ENCODE measurements at places on chromosomes 1 and 21.

DNA sequence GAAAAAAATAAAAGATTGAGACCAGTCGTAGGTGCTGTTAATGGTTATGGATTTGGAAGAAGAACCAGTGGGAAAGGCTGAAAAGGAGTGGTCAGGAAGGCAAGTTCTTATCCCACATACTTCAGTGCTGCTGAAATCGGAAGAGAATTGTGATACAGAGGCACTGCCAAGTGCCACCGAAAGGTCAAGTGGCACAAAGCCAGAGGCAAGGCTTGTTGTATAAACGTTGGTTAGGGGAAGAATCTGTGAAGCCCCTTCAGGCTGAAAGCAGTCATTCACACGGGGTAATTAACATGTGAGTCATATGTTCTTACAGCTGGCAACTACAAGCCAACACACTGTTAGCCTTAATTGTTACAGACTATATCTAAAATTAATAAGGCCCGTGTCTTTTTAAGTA, 48.8 kb downstream of the ZBTB40 start:
- DNase-seq, result no peak

- no peak for DNase-seq
Observed at GRCh38 chr1:202248861-202249260, 55.3 kb downstream of the LGR6 start.

GRCh38 chr1:180652792-180653191, 21.0 kb downstream of the XPR1 start:
- no peak for DNase-seq

DNA sequence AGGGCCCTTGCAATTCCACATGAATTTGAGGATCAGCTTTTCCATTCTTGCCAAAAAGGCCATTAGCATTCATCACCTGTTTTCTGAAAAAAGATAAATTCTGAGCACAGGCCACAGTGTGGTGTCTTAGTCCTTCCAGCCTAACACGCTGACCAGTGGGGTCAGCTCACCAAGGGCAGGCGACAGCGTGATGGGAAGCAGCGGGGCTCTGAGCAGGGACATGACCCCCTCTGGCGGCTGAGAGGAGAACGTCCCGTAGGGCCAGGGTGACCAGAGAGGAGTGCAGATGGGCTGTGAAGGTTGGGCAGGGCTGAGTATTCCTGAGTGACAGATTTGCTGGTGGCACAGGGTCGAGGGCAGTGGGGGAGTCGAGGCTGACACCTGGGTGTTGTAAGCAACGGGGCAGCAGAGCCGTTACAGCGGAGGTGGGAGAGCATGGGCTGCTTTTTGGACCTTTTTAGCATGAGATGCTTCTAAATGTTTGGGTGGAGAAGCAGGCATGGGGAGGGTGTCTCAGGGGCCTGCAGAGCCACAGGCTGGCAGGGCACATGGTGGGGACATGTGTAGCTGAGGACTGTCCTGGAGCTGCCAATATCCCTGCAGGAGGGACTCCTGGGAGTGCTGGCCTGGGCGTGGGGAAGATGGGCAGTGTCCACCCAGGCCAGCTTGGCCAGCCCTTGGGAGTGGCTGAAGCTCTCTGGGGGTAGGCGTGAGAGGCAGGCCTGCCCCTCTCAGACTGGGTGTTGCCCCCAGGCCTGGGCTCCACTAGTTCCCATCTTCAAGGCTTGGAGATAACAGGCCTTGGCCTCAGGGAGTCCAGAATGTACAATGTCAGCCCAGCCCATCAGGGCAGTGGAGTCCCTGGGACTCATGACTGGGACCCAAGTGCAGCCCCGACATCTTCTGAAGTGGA, 8.6 kb upstream of the CALML6 start:
- DNase-seq, result peak; percentile 71

GRCh38 chr1:180927348-180927747, 14.7 kb downstream of the KIAA1614 start:
- DNase-seq, result no peak

- DNase-seq, result no peak
Observed at GRCh38 chr1:8607906-8608305, 209.5 kb downstream of the RERE start.

GRCh38 chr1:2786329-2787162, 14.9 kb downstream of the TTC34 start:
- DNase-seq, result peak; percentile 62

DNA sequence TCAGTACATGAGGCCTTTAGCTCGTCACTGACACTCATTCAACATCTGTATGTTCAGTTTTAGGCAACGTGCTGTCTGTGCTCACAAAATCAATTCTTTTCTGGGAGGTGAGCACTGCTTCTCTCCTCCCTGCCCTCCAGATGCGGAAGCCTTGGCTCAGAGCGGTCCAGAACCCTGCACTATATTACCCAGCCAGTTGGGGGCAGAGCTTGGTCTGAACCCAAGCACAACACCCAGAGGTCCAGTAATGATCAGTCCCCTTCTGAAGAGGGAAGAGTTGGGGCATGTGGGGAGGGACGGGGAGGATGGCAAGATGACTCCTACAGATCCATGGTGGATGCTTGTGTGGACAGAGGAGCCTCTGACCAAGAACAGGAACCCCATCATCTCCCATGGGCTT, 5.6 kb upstream of the DSCAM start:
- DNase-seq, result no peak

DNA sequence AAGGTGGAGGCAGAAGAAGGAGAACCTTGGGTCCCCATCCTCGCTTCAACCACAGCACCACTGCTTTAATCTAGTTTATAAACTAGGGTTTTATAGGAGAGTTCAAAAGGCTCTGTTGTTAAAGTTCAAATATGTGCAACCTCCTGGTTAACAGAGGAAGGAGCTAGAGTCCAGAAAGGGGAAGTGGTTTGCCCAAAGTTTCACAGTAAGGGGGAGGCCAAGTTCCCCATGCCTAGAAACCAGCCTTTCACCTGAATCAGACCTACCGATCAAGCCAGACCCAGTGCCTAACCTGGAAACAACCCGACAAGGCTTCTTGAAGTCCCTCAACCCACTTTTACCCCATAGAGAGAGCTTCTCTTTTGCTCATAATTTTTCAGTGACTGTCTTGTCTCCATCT, 106.5 kb downstream of the PLPP3 start:
- DNase-seq, result no peak

- no peak for DNase-seq
Observed at GRCh38 chr1:33370301-33370700, 49.4 kb upstream of the A3GALT2 start.

DNA sequence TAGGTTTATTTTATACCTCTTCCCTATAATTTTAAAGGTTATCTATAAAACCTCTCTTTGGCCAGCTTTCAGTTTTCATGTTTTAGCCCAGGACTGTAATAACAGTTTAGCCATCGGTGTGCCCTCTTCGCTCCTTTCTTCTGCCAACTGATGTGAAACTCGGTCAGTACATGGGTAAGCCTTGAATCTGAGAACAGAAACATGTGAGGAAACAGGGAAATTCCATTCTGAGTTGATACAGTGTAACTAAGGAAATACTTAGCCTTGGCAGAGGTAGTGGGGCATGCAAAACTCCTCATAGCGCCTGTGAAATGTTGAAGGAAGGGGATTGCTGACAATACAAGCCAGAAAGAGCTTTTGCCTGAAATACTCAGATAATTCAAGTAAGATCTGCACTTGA, 465.2 kb downstream of the NCAM2 start:
- DNase-seq, result no peak

GRCh38 chr1:40890771-40891170, 28.6 kb upstream of the CITED4 start:
- no peak for DNase-seq

GRCh38 chr1:6209661-6210580, 4.0 kb downstream of the RNF207 start:
- peak; percentile 41 for DNase-seq

GRCh38 chr1:34398241-34398915, 221.7 kb downstream of the C1orf94 start:
- DNase-seq, result no peak

DNA sequence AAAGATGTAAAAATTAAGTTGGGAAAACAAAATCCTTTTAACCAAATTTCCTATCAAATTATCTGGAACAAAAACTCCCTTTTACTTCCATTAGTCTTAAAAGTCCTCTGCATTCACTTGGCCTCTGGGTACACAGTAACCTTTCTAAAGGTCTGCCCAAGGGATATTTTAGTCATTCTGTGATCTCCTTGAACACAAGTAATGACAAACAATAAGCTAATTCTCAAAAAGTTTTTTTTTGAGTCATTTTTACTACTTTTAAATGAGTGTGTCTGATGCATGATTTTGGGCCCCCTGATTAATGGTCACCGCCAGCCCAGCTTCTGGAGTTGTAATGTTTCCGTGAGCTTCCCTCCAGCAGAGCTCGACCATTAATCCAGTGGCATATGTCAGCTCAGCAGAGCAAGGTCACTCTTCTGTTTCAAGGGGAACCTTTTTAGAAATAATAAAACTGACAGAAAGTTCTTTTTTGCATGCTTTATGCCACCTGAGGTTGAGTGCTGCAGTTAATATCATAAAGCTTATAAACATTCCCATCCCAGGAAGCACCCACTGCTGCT, 14.3 kb downstream of the SAMSN1 start:
- no peak for DNase-seq

GRCh38 chr1:54051933-54052430, 1.0 kb downstream of the TMEM59 start:
- no peak for DNase-seq

DNA sequence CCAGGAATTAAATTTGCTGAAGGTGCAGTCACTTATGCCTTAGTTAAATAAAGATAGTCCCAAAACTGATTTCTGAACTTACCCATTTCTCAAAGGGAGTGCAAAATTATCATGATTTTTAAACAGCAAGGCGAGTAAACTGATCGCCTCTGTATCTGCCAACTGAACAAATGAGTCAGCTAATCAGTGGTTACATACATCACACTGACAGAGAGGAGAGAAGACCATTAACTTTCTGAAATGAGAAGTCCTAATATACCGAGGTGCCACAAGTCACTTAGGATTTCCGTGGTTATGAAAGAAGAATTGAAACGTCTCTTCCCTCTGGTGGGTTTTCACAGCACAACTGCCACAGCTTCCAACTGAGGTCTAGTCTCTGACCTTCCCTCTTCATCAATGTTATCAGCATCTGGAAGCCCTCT, 400.7 kb downstream of the SMYD3 start:
- no peak for DNase-seq

DNA sequence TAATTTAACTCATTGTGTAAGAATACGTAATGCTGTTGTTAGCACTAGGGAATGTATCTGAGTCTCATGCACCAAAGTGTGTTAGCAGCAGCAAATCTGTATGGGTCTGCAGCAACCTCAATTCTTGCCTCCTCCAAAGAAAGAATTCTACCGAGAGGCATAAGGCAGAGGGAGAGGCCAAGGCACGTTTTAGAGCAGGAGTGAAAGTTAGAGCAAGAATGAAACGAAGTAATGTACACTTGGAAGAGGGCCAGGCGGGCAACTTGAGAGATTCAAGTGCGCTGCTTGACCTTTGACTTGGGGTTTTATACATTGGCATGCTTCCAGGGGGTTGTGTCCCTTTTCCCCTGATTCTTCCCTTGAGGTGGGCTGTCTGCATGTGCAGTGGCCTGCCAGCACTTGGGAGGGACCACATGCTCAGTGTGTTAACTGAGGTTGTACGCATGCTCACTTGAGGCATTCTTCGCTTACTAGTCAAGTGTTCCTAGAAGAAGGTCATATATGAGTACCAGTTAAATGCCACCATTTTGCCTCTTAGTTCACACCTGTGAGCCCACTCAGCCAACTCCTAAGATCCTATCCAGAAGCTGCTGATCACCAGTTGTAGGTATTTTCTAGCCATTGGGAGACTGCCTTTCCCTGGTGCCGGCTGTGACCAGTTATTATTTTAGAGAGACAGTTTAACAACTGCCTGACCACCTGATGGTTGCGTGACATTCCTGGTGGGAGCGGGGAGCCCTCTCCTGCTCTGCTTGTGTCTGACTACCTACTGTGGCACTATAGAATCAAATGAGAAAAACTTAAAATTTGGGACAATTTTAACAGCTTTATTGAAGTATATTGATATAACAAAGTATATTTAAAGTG, 2.7 kb upstream of the CNN3 start:
- no peak for DNase-seq

GRCh38 chr21:32114419-32115035, 164.3 kb downstream of the MIS18A start:
- no peak for DNase-seq

DNA sequence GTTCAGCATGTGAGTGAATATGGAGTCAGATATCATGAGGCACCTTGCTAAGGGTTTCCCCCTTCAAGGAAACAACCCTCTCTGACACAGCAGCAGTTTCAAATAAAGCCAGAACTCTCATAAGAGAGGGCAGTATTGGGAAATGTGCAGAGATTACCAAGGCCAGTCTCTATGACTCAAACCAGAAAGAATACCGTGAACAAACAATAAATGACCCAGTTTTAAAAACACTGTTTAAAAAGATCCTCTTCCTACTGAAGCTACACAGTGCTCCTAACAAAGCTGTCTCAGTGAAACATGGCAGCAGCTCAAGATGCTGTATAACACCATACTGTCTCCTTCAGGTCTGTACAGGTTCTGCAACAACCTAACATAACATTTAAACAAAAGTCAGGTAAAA, 102.6 kb downstream of the KIAA0319L start:
- DNase-seq, result no peak

DNA sequence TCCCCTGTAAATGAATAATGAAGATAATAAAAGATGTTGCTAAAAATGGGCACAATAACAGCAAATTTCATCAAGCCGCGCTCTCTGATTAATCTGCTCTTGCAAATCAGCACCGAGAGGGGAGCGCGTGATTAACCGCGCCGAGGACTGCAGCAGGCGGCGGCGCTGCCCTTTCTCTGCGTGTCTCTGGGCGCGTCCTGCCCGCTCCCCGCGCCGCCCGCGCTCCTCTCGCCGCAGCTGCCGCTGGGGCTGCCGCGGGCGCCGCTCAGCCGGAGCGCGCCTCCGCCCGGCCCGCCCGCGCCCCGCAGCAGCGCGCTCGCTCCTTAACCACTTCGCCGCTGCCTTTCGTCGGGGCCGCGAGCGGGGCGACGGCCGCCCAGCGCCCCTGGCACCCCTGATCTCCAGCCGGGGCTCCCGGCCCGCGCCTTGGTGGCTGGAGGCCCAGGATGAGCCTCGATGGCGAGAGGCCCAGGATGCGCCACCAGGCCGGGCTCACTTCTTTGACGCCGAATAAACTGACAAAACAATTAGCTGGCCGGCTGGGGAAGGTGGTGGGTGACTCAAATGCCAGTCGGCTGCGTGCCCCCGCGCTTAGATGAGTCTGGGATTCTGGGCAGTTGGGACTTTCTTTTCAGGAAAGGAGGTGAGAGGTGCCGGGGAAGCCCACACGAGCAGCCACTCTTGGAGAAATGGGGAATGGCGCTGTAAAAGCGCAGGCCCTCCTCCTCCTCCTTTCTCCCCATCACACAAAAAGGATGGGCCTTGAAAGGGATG, 221.4 kb upstream of the PKN2 start:
- peak; percentile 3 for DNase-seq

DNA sequence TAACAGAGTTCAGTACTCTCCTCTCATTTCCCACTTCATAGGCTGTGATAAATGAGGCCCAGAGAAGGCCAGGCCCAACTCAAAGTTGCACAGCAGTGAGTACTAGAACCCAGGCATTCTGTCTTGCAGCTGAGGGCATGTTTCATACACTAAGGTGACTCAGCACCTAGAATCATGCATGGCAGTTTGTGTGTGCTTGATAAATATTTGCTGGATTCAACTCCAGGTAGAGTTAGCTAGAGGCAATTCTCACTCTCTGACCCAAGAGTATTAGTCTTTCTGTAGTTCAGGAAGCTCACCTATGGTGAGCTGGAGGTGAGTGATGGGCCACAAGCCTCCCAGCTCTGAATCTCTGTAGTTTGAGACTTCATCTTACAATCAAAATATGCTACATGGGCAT, 10.7 kb downstream of the NKAIN1 start:
- no peak for DNase-seq

GRCh38 chr1:230125141-230125540, 58.1 kb downstream of the GALNT2 start:
- DNase-seq, result no peak

Data from activated naive CD8-positive, alpha-beta T cell treated with anti-CD3 and anti-CD28 coated beads for 36 hours (primary cell).